CD4-positive, alpha-beta T cell treated with Interleukin-15 for 1 hour (primary cell): ENCODE measurements at places on chromosomes 5 and 9.
A peak's percentile ranks its signal among the peaks of the same experiment; 100 is the strongest.

DNA sequence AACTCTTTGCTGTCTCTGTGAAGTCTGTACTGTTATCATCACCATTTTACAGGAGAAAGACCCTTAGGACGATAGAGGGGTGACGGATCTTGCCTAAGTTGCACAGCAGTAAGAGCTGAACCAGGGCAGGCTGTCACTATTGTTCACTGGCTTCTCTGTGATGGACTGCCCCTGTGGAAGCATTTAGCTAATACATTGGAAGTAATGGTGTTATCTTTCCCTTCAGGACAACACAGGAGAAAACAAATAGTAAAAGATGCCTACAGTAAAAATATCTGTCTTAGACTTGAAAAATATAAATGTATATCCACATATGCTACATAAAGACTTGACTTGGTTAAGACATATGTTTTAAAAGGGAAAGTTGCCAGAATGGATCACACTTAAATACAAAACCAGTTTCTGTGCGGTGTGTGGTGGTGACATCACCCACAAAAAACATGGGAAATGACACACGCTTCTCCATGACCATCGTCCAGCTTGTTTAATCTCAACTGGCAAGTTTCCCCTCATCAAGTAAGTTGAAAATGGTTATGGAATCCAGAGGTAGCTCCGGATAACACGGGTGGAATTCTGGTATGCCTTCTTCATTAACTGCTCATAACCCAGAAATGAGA, 351.8 kb downstream of the EBF1 start:
- DNase-seq, result no peak

GRCh38 chr5:159956074-159956473, 39.8 kb downstream of the ADRA1B start:
- DNase-seq, result no peak

DNA sequence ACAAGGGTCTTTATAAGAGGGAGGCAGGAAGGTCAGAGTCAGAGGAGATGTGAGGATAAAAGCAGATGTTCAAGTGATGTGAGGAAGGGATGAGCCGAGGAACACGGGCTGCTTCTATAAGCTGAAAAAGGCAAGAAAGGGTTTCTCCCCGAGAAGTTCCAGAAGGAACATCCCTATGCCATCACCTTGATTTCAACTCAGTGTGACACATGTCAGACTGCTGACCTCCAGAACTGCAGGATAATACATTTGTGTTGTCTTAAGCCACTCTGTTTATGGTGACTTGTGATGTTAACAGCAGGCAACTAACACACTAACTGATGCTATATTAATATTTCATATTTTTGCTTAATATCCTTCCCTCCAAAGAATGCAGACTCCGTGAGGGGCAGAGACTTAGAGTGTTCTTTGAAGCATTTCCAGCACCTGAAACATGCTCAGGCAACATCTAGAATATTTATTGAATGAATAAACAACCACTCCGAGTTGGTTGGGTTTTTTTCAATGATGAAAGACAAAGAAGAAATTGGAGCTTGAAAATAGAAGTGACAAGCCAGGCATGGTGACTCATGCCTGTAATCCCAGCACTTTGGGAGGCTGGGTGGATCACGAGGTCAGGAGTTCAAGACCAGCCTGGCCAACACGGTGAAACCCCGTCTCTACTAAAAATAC, 77.6 kb upstream of the ADRA1B start:
- DNase-seq, result no peak

GRCh38 chr5:150410524-150411244, 2.0 kb downstream of the CD74 start:
- DNase-seq, result peak; percentile 78

- no peak for DNase-seq
These were observed 51.1 kb downstream of the STARD4 start for GRCh38 chr5:111461255-111461671.

- DNase-seq, result no peak
These were observed 55.2 kb downstream of the NMUR2 start for GRCh38 chr5:152349683-152350526.

DNA sequence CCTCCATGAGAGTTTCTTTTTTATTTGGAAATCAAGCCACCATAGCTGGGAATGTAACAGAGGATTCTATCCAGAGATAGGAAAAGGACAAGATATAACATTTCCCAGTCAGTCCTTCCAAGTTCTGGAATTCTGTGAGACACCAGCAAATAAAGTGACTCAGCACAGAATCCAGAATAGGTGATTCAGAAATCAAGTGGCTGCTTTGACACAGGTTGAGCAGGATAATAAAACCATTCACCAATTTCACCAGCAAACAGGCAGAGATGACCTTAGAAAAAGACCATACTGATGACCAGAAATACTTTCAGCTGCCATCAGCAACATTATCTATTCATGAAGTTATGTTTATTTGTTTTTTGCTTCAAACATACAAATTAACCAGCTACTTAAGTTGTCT, 491.5 kb upstream of the TUSC1 start:
- no peak for DNase-seq
